Transverse colon (tissue), 4 donors: ENCODE measurements at places on chromosomes 16 and 17. TPM values are rescaled to one million over a fixed set of nuclear protein-coding genes. Genes with fewer than 3 reads are reported as not detected.

Gene CCL23
- not detected for total RNA-seq

Gene SPAG9
- total RNA-seq: 131 TPM

Gene SMYD4
- total RNA-seq: 4.1 TPM

Gene MMP25
- 1.6 TPM for total RNA-seq

DNA sequence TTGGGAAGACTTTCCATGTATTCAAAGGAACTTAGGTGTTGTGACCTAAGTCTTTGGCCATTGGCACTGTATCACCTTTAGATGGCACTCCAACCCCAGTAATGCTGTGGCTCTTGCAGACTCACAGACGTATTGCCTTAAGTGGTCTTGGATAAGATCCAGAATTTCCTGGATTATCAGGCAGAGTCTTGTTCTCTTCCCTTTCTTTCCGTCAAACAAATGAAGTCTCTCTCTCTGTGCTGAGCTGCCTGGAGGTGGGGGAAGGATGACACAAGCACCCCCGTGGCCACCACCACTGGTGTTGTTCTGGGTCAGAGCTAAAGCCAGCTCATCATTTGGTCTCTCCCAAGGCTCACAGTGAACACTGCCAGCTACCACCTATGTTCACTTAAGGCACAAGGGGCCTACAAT, 789.9 kb upstream of the KIF2B start:
- H3K4me3 ChIP-seq: no peak overlapping the region
- DNase-seq: peak; percentile 23
- H3K36me3 ChIP-seq: no peaks in the 10 kb centered on the region
- H3K27ac ChIP-seq: no peak overlapping the region
- no peaks in the 10 kb centered on the region for H3K4me1 ChIP-seq

GRCh38 chr16:65731833-65732232, 610.0 kb upstream of the CDH11 start:
- no peak overlapping the region for H3K27ac ChIP-seq
- no peaks in the 10 kb centered on the region for H3K4me1 ChIP-seq
- no peaks in the 10 kb centered on the region for H3K27me3 ChIP-seq
- no peak overlapping the region for H3K4me3 ChIP-seq
- no peak for DNase-seq

DNA sequence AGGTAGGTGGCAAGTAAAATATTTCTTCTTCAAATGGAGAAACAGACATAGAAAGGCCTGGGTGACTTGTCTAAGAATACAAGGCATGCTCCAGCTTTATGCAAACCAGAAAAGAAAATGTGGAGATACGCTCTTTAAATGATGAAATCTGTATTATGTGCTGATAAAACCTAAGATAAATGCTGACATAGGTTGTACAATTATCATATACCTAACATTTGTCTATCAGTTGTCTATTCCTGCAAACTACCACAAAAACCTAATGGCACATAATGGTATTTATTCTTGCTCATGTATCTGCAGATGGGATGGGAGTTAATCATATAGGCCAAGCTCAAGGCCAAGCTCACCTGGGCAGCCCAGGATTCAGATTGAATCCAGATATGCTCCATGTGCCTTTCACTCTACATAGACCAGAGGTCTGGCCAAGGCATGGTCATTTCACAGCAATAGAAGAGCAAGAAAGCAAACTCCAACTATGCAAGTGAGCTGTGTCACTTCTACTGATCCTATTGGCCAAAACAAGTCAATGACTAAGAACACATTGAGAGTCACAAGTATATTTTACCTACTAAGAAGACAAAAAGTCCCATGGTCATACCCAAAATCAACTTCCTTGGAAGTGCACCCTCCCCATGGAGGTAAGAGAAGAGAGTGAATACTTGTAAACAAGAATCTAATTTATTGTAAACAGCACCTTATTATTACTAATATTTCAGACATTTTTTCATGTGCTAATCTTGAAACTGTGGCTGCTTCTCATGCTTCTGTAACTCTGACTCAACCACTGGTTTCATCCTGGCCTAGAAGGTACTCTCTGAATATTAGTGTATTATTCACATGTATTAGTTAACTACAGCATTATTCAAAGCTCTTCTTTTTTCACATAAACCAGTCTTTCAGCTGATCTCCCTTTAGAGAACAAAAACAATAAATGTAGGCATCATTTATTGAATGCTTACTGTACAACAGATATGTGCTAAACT, 270.7 kb upstream of the SOX9 start:
- no peak overlapping the region for H3K4me3 ChIP-seq
- H3K36me3 ChIP-seq: no peaks in the 10 kb centered on the region
- no peaks in the 10 kb centered on the region for H3K4me1 ChIP-seq
- no peak for DNase-seq
- no peak overlapping the region for H3K27ac ChIP-seq

GRCh38 chr17:19573075-19573474, 39.4 kb downstream of the SLC47A1 start:
- H3K27ac ChIP-seq: no peak overlapping the region
- peaks cover 33% of the 10 kb centered on the region for H3K4me1 ChIP-seq
- no peak for DNase-seq
- peaks cover 4% of the 10 kb centered on the region for H3K27me3 ChIP-seq

DNA sequence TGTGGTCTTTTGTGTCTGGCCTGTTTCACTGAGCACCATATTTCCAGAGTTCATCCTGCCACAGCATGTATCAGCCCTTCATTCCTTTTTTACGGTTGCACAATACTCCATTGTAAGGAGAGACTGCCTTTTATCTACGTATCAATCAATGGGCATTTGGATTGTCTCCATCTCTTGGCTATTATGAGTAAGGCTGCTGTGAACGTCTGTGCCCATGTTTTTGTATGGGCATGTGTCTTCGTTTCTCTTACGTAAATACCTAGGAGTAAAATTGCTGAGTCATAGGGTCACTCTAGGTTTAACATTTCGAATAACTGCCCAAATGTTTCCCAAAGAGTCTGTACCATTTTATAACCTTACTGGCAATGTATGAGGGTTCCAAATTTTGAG, 202.8 kb upstream of the FOXF1 start:
- H3K4me3 ChIP-seq: no peak overlapping the region
- H3K27me3 ChIP-seq: no peaks in the 10 kb centered on the region
- DNase-seq: no peak
- peaks cover 11% of the 10 kb centered on the region for H3K4me1 ChIP-seq

- DNase-seq: no peak
- no peak overlapping the region for H3K4me3 ChIP-seq
- H3K4me1 ChIP-seq: peaks cover 97% of the 10 kb centered on the region
- H3K36me3 ChIP-seq: no peaks in the 10 kb centered on the region
- no peaks in the 10 kb centered on the region for H3K27me3 ChIP-seq
These were observed 20.8 kb downstream of the ATP6V0D1 start for GRCh38 chr16:67460168-67460567.

GRCh38 chr16:70306880-70307279, 7.9 kb downstream of the DDX19B start:
- H3K4me1 ChIP-seq: peaks cover 11% of the 10 kb centered on the region
- no peak for DNase-seq
- H3K36me3 ChIP-seq: no peaks in the 10 kb centered on the region
- H3K4me3 ChIP-seq: no peak overlapping the region
- H3K27ac ChIP-seq: no peak overlapping the region
- H3K27me3 ChIP-seq: no peaks in the 10 kb centered on the region

DNA sequence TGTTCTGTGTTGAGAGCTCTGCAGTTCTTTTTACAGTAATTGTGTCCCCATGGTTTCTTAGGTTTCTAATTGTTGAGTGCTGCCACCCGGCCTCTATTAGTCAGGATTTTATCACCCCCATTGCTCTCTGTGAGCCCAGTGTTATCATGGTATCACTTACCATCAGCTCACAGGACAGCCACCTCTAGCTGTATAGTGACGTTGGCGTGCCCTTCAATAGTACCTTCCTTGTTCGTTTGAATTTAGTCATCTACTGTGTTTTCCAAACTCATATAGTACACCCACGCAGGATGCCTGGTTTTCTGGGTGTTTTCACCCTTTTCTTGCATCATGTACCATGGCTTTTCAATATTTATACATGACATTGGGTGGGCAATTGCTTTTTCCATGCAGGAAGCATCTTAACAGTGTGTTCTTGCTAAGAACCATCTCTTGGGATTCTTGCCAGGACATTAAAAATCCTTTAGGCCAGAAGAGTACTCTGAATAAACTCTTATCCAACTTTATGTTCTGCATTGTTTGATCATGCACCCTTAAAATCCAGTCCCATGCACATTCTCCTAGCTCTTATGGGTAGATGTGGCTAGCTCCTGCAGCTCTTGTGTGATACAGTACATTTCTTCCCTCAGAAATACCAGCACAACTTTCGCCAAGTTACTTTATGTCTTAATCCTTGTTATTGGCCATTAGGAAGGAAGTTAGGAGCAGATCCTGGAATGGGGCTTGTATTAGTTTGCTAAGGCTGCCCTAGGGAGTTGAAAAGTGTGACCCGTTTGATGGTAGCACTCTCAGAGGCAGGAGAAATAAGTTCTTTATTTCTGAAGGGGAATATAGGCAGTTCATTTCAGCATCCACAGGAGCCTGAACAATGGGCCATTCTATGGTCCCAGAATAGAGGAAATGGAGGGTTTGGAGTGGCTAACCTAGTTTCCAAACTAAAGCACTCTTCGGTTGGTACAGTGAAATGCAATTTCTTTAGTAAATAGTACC, 11.3 kb upstream of the ABCA10 start:
- no peak overlapping the region for H3K27ac ChIP-seq
- DNase-seq: no peak
- H3K36me3 ChIP-seq: no peaks in the 10 kb centered on the region
- H3K27me3 ChIP-seq: no peaks in the 10 kb centered on the region
- no peaks in the 10 kb centered on the region for H3K4me1 ChIP-seq
